NCI-H2029 (cell line): ENCODE measurements at places on chromosomes 7 and 10.

- DNase-seq = no peak
These were observed 348.4 kb upstream of the NPSR1 start for GRCh38 chr7:34309584-34309983.

- no peak for DNase-seq
These were observed 244.1 kb downstream of the FRMD4A start for GRCh38 chr10:14086596-14086995.

GRCh38 chr10:64547168-64547567, 1026.0 kb downstream of the REEP3 start:
- no peak for DNase-seq

GRCh38 chr10:22605168-22605567, 109.2 kb downstream of the PIP4K2A start:
- DNase-seq = no peak

GRCh38 chr7:135562720-135563119, 5.0 kb downstream of the NUP205 start:
- DNase-seq = no peak

GRCh38 chr7:141915565-141915964, 634 bp upstream of the OR9A4 start:
- DNase-seq = no peak

- no peak for DNase-seq
These were observed 235.8 kb downstream of the PAXIP1 start for GRCh38 chr7:154767142-154767541.

GRCh38 chr7:7834761-7835160, 116.4 kb upstream of the RPA3 start:
- DNase-seq = no peak

DNA sequence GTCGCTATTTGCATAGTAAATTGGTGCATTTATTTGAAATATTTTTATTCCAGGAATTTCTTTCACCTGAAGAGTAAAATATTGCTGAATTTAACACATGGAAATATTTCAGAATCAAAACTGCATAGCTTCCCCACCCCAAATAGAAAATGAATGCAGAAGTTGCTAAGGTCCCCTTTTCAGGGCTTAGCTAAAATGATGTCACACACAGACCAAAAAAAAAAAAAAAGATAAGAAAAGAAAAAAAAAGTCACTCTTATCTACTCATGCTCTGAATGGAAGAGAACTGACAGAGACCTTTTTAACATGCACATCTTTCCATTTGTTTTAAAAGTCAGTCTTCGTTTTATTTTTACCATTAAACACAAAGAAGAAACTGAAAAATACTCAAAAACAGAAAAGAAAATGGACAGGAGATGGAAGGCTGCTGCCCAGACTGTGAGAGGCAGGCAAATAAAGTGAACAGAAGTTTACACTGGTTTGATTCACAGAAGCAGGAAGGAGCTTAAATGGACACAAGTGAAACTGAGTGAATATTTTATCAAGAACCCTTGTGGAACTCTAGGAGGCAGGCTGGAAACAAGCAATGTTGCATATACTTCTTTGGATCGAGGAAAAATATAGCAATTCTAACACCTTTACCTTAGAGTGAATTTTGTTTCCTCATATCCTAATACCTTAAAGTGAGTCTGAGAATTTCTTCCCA, 32.0 kb downstream of the PSMC2 start:
- DNase-seq = no peak

DNA sequence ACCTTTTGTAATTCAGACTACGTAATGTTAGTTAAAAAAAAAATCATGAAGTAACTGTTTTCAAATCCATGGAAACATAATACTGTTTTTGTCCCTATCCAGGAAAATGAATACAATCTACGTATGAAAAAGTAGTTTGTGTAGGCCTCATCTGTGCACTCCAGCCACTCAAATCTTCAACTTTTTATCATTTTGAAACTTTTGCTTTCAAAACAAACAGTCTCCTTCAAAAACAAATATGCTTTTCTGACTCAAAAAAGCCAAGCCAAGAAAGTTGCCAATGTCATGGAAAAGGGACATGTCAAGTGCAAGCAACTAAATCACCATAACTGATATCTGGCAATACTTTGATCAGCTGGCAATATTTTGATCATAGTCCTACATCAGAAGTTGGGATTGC, 13.1 kb downstream of the THNSL1 start:
- DNase-seq = no peak

DNA sequence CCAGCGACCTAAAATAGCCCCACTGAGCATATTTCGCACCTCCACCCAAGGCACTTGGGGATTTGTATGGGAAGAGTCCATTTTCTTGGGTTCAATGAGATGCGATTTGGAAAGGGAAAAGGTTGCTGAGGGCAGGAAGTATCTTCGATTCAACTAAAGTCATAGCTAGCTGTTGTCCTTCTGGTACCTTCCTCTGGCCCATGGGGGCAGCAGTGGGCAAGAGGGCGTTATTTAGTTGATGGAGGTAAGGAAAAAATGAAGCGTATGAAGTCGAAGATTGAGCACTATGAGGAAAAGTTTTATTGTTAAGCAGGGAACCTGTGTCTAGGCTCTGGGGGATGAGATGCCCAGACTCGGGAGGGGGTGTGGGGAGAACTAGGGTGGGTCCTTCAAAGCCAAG, 135.4 kb downstream of the EVX1 start:
- no peak for DNase-seq

DNA sequence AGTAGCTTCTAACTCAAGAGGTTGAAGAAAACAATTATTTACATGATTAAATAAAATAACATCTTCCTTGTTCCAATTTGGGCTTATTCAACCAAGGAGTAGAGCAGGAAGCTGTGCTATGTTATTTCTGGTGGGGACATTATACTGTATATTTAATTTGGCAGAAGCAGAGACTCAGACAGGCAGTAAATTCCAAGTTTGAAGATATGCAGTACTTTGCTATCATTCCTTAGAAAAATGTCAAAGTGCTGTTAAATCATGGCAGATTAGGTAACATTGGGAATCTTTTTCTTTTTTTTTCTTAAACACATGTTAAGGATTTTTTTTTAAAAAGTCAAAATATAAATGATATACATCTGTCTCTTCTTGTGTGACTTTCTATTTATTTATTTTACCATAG, 190.1 kb downstream of the SUGCT start:
- no peak for DNase-seq

GRCh38 chr10:22912763-22913384, 15.0 kb upstream of the ARMC3 start:
- DNase-seq = no peak

GRCh38 chr7:24411226-24411625, 127.2 kb downstream of the NPY start:
- no peak for DNase-seq

- no peak for DNase-seq
These were observed 2.7 kb downstream of the SKIDA1 start for GRCh38 chr10:21522631-21523406.

DNA sequence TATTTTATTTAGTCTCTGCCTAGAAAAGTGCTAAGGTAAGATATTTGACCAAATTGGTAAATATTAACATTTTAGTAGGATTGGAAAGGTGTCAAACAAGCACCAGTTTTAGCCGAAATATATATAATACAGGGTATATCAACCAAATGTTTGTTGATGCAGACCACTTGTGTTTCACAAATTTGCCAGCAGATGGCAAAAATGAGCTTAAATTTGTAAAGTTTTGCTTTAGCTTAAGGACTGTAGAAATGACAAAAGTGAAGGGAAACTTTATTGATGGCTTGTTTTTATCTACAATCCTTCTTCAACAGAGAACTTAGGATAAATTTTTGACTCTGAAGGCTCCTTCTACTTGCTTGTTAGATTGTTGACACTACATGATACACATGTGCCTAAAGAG, 4.8 kb upstream of the POLR1F start:
- peak; percentile 1 for DNase-seq

DNA sequence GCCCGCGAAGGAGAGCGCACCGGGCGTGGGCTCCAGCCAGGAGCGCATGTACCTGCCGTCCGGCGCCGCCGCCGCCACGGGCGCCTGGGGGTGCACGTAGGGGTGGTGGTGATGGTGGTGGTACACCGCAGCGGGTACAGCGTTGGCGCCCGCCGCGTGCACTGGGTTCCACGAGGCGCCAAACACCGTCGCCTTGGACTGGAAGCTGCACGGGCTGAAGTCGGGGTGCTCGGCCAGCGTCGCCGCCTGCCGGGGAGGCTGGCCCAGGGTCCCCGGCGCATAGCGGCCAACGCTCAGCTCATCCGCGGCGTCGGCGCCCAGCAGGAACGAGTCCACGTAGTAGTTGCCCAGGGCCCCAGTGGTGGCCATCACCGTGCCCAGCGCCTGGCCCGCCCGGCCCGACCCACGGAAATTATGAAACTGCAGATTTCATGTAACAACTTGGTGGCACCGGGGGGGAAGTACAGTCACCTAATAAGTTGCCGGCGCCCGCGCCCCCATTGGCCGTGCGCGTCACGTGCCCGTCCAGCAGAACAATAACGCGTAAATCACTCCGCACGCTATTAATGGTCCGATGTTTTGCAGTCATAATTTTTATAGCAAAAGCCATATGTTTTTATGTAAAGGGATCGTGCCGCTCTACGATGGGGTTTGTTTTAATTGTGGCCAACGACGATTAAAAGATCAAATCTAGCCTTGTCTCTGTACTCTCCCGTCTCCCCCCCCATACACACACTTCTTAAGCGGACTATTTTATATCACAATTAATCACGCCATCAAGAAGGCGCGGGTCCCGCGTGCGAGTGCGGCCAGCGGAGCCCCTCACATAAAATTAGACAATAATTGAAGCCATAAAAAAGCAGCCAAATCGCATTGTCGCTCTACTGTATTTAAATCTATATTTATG, at the start of gene HOXA9:
HOXA9 (minus strand) TSS at position 449 of the 907 bp plus-strand sequence; CDS start at position 369, 80 bp downstream.
- DNase-seq = no peak

GRCh38 chr7:74452748-74453321, 871 bp upstream of the GTF2IRD1 start:
- no peak for DNase-seq
